ENCODE measurements at places on chromosomes 12 and 14.

- no peak for DNase-seq
These were observed 27.8 kb downstream of the HIP1R start for GRCh38 chr12:122862872-122863701.

- no peak for DNase-seq
These were observed 51.1 kb upstream of the EIF5 start for GRCh38 chr14:103282932-103283331.

- no peak for DNase-seq
These were observed 961.2 kb downstream of the TMEM121 start for GRCh38 chr14:106487600-106487999.

DNA sequence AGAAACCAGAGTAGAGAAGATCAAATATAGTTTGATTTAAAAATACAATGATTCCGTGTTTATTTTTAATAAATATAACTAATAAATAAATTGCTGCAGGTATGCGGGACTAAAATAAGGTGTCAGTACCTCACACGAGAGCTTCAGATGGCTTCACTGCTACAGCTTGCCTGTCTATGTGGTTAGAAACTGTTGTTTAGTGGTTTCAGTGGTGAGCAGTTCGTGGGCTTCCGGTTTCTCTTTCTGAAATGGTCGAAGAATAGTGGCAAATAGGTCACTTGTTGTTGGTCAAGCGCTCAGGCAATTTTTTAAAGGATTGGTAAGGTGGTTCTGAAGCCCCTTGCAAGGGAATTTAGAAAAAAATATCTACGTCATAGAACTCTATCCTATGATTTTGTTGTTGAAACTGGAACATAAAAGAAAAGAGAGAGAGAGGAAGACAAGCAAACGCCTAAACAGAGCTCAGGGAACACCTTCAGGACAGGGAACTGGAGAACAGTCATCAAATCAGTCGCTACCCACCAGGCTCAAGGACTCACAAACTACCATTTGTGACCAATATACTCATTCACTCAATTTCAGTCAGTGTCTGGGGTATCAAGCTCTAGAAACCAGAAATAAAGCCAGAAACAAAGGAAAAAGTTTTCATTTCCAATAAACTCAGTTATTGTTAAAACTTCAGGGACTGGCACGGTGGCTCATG is 31.3 kb downstream of the GABARAPL1 start:
- no peak for DNase-seq

GRCh38 chr14:39169541-39169900 is 612 bp downstream of the TRAPPC6B start:
- no peak for DNase-seq

DNA sequence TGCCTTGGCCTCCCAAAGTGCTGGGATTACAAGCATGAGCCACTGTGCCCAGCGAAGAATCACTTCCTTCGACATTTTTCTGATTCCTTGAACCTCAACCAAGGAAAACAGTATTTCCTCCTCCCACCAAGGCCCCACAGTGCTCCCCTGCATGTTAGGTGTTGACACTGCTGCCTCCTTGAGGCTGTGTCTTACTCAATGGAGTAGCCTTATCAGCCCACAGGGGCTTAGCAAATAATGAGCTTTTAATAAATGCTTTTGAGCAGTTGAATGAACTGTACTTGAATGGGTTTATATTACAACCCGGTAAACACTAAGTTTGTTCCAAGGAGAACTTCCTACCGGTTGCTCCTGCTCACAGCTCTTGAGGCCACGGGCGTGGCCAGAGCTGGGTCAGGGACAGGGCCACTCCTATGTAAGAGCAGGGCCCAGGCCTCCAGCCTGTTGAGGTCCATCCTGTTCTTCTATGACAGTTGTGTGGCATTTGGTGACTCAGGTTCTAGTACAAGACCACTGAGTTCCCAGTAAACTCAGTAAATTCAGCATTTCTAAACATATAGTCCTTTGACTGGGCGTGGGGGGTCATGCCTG is 36.8 kb upstream of the TUBA1A start:
- DNase-seq, result peak; percentile 15

- DNase-seq, result no peak
These were observed 92.0 kb upstream of the USP44 start for GRCh38 chr12:95643256-95643655.
